ENCODE measurements at places on chromosomes 11 and 22. TPM values are rescaled to one million over a fixed set of nuclear protein-coding genes. Genes with fewer than 3 reads are reported as not detected.

Gene SAA4
- not detected for total RNA-seq

Gene LRRN4CL
- 1.4 TPM for total RNA-seq

Gene ZNF74
- total RNA-seq = 5.7 TPM

Gene PTPN5
- 1.3 TPM for total RNA-seq

Gene MFNG
- total RNA-seq = 10.5 TPM

Gene LMO1
- total RNA-seq = 0.51 TPM

Gene APOA4
- total RNA-seq = not detected

Gene TMPRSS13
- total RNA-seq = not detected

Gene SPON1
- 24.7 TPM for total RNA-seq

Gene KCNJ11
- total RNA-seq = 22.6 TPM

Gene KCNJ5
- total RNA-seq = 9.3 TPM

Gene FIBIN
- total RNA-seq = 9.9 TPM

Gene KRTAP5-9
- not detected for total RNA-seq

Gene TUB
- 28.4 TPM for total RNA-seq

Gene FXYD6
- total RNA-seq = 36.1 TPM

Gene CCDC89
- total RNA-seq = 0.42 TPM

Gene MICAL3
- 72.1 TPM for total RNA-seq

Gene TSGA10IP
- not detected for total RNA-seq

Gene PANX2
- 1.6 TPM for total RNA-seq

Gene UCP3
- 1.9 TPM for total RNA-seq

Gene RASSF10
- 1.7 TPM for total RNA-seq

Gene CDC42BPG
- 0.71 TPM for total RNA-seq

Gene KCNQ1OT1
- total RNA-seq = 0.57 TPM

Gene DRD4
- total RNA-seq = 1.0 TPM

Gene C11orf42
- not detected for total RNA-seq

Gene SCN4B
- 5.2 TPM for total RNA-seq

Gene NXPE1
- not detected for total RNA-seq

Gene IL18
- total RNA-seq = 4.2 TPM

Gene APOL2
- total RNA-seq = 40.0 TPM

Gene DCDC1
- total RNA-seq = 0.23 TPM

Gene JAML
- total RNA-seq = 2.3 TPM

Gene OR8K3
- total RNA-seq = not detected

Gene PHLDA2
- 0.57 TPM for total RNA-seq

Gene FAT3
- 3.0 TPM for total RNA-seq

Gene APOL3
- 22.9 TPM for total RNA-seq

Gene FERMT3
- 17.5 TPM for total RNA-seq

Gene SCARF2
- total RNA-seq = 4.8 TPM

Gene LDHAL6A
- total RNA-seq = not detected

Gene SORL1
- 3.7 TPM for total RNA-seq

Gene TMEM191C
- not detected for total RNA-seq

Gene CCDC116
- total RNA-seq = not detected

Gene E2F8
- 7.9 TPM for total RNA-seq

Gene NDUFV1
- total RNA-seq = 431 TPM

Gene RGL4
- not detected for total RNA-seq

Gene TREH
- not detected for total RNA-seq

Gene HTR3A
- total RNA-seq = not detected

Gene PGR
- 10.1 TPM for total RNA-seq

Gene ESAM
- total RNA-seq = 31.2 TPM

Gene ACRV1
- not detected for total RNA-seq

Gene CD3G
- total RNA-seq = 1.2 TPM
